ENCODE measurements at places on chromosomes 12 and 14.

- peak; percentile 3 for DNase-seq
These were observed 80.1 kb downstream of the CEP83 start for GRCh38 chr12:94379479-94380113.

DNA sequence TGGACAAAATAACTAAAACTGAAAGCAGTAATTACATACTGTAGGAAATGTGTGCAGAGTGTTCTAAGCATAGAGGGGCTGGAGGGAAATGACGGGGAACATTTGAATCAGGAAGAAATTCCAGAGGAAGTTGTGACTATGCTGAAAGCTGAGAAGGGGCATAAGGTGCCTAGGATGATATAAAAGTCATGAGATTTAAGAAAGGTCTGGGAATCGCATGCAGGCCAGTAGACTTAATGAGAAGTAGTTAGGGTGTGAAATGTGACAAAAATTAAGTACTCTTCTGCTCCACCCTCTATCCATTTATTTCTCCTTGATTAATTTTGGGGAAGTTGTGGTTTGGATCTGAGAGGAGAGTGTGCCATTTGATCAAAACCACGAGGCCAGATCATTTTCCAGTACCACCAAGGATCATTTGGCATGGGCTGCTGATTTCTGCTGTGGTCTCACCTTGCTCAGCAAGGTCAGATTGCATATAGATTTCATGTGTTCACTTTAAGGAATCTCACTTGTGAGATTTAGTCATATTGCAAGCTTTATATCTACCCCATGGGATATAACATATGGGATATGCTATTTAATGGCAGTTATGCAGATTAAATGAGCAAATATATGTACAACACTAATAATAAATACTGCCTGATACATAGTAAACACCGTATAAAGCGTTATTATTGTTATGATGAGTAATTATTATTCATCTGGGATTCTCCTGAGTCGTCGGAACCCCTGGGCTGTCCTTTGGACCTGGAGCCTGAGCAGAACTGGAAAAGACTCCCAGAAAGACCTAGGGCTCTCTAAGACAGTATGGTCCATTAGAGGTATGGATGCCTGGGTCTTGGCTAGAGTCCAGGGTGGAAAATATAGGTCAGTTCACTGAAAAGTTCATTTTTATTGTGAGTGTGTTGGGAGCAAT lies 72.3 kb downstream of the SRGAP1 start:
- no peak for DNase-seq

GRCh38 chr12:12909228-12909994 lies 18.0 kb downstream of the GPRC5A start:
- no peak for DNase-seq

DNA sequence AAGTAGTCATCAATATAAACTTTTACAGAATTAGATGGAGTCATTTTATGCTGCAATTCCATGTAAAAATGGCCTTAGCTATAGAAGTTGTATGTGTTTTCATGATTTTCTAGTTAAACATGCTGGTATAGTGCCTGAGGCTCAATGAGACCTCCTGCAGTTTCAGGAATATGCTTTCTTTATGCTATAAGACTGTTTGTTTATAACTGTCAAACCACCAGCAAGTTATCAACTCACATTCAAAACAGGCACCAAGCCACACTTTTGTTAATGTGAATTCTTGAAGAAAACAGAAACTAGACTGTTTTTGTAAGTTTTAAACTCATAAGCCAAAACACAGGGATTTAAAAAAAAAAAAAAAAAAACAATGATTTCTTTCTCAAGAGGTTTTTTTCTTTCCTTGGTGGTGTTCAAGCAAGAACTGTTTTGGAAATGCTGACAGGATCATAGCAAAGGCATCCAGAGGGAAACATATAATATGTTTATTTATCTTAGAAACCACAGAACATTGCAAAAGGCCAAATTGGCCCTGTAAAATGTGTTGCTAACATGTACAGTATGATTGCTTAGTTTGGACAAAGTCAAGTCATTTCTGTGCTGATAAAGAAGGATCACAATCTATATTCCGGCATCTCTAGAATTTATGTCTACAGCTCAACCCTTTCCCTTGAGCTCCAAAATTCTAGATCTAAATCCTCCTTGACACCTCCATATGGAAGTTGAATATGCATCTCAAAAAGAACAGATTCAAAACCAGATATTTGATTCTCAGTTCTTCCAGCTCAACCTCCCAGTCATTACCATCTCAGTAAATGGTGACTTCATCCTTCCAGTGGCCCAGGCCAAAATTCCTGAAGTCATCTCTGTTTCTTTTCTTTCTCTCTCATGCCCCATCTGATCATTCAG lies 29.0 kb upstream of the LUM start:
- DNase-seq = no peak

- no peak for DNase-seq
These were observed 4.0 kb downstream of the TMPO start for GRCh38 chr12:98519257-98519907.

DNA sequence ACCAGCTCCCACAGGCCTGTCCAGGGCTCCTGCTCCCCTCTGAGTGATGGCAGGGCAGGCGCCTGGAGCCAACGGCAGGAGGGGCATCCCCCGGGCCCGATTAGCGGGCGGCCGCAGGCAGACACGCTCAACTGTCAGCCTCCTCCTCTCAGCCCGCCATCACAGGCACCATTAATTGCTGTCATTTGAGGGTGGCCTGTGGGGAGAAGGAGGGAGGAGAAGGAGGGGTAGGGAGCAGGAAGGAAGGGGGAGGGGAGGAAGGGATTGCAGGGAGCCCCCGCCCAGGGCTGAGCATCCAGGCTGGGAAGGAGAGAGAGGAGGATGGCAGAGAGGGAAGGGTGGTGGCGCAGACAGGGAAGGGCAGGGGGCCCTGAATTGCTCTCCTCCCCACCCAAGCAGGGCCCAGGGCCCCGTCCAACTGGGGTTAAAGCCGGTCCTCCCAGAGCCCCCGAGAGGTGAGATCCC lies 36.1 kb downstream of the NCOR2 start:
- DNase-seq = no peak

DNA sequence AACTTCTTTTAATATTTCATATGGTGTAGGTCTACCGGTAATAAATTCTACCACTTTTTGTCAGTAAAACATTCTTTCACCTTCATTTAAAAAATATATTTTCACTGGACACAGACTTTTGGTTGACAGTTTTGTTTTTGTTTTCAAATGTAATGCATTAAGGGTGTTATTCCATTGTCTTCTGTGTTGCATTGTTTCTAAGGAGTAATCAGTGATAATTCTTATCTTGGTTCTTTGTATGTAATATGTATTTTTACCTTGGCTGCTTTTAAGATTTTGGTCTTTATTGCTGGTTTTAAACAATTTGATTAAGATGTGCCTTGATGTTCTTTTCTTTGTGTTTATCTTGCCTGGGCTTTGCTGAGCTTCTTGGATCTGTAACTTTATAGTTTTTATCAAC lies 4.1 kb downstream of the MAP1LC3B2 start:
- DNase-seq = no peak

DNA sequence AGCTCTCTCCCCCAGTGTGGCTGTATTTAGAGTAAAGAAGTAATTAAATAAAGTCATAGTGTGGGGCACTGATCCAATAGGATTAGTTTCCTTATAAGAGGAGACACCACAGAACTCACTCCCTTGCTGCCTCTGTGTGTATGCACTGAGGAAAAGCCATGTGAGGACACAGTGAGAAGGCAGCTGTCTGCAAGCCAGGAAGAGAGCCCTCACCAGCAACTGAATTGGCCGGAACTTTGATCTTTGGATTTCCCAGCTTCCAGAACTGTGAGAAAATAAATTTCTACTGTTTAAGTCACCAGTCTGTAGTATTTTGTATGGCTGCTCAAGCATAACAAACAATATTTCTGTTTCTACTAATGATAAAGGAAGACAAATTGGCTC lies 368.7 kb upstream of the PRICKLE1 start:
- DNase-seq = no peak

DNA sequence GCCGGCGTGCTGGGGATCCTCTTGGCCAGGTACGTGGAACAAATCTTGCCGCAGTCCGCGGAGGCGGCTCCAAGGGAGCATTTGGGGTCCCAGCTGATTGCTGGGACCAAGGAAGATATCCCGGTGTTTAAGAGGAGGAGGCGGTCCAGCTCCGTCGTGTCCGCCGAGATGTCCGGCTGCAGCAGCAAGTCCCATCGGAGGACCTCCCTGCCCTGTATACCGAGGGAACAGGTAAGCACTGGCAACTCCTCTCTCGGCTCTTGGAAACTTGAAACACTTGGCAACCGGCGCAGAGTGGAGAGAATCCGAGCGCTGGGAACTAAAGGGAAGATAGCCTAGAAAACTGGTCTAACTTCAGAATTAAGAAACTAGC lies 1.7 kb downstream of the PDE3A start:
- DNase-seq = no peak

DNA sequence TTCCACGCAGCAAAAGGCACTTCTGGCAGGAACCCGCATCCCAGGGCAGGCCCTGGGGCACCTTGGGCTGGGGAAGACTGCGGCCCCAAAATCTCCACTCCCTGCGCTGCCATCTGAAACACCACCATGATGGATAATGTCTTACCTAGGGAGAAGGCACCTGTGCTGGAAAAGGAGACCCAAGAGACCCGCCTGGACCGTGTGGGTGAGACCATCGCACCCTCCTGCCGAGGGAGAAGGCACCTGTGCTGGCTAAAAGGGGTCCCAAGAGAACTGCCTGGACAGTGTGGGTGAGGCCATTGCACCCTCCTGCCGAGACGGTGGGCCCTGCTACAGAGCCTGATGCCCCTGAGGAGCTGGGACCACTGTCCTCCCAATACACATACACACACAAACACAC lies 24.8 kb upstream of the INF2 start:
- DNase-seq = no peak

DNA sequence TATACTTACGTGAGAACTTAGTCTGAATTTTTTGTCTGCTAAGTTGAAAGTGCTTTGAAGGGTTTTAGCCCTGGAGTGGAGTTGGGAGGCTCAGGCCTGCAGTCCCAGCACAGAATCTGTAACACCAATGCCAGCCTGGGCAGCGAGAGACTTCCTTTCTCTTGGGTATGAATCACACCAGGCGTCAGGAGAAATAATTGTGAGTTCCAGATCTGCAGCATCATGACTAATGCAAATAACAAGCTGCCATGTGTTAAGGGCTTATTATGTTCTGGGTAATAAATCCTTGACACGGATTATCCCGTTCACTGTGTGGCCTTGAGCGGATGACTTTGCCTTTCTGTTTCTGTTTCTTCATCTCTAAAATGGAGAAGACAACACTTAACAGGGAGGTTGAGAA lies 70.6 kb downstream of the B4GALNT3 start:
- DNase-seq = no peak
